Neural progenitor cell (in vitro differentiated cells): ENCODE measurements at places on chromosomes 6 and 20. TPM values are rescaled to one million over a fixed set of nuclear protein-coding genes. Genes with fewer than 3 reads are reported as not detected.

Gene LTB
- 0.15 TPM in 1 of 2 replicates, not detected in the other for total RNA-seq

Gene NFATC2
- 0.19 and 0.25 TPM in 2 replicates for total RNA-seq

- no peak overlapping the region for H3K4me3 ChIP-seq
These were observed 43.6 kb upstream of the FAM50B start for GRCh38 chr6:3805448-3806123.

GRCh38 chr6:133623065-133623464 is 265.8 kb upstream of the TCF21 start:
- no peak overlapping the region for H3K27ac ChIP-seq
- no peak overlapping the region for H3K4me3 ChIP-seq
- H3K27me3 ChIP-seq = no peaks in the 10 kb centered on the region
- no peaks in the 10 kb centered on the region for H3K4me1 ChIP-seq

DNA sequence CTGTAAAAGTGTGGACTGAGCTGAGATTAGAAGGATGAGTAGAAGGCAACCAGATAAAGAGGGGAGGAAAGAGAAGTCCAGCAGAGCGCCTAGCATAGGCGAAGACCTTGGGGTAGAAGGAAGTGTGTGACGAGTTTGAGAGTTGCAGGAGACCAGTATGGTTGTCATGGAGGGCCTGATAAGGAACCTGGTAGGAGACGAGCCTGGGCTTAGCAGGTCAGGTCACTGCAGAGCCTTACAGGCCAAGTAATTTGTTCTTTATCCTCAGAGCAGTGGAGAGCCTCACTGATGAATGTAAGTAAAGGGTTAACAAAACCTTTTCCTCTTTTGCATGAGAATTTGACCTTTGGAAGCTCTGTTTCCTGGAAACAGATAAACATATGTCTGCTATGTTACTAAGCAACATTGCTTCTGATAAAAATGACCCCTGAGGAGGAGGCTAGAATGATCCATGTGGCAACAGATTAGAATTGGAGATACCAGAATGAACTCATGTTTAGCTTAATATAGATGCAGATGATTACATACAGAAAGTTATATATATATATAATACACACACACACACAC is 2.9 kb upstream of the TMEM74B start:
- no peak for DNase-seq
- H3K4me3 ChIP-seq = no peak overlapping the region
- peaks cover 64% of the 10 kb centered on the region for H3K27me3 ChIP-seq
- H3K27ac ChIP-seq = no peak overlapping the region
